ENCODE measurements at places on chromosomes 4 and X.
A peak's percentile ranks its signal among the peaks of the same experiment; 100 is the strongest.

DNA sequence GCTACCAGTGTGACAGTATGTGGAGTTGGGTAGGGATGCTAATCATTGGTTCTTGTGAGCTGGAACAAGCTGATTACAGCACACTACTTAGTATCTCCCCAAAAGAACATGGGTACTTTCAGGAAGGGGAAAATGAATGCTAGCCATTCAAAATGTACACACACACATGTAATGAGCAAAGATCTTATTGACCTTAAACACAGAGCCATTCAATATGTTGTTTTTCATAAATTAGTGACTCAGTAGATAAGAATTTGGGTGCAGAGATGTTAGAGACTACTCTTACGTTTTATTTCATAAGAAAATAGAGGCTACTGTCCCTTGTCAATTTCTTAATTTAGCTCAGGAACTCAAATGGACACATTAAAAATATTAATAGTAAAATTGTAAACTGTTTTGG lies 509.5 kb upstream of the ATOH1 start:
- no peak for DNase-seq

DNA sequence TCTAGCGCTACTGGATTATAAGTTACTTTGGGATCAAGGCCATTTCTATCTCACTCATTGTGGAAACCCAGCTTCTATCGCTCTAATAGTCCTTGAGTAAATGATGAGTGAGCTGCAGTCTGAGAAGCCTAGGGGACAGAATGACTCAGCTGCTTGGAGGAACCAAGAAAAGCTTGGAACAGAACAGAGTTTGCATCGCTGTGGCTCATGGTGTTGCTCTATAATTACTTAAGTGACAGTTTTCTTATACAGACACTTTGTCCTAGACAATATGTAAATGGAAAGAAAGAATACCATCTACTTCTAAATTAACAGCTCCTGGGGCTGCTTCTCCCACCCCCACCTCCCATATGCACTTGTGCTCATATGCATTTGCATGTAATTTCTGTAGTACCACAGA lies 156.9 kb downstream of the SLIT2 start:
- DNase-seq, result no peak

DNA sequence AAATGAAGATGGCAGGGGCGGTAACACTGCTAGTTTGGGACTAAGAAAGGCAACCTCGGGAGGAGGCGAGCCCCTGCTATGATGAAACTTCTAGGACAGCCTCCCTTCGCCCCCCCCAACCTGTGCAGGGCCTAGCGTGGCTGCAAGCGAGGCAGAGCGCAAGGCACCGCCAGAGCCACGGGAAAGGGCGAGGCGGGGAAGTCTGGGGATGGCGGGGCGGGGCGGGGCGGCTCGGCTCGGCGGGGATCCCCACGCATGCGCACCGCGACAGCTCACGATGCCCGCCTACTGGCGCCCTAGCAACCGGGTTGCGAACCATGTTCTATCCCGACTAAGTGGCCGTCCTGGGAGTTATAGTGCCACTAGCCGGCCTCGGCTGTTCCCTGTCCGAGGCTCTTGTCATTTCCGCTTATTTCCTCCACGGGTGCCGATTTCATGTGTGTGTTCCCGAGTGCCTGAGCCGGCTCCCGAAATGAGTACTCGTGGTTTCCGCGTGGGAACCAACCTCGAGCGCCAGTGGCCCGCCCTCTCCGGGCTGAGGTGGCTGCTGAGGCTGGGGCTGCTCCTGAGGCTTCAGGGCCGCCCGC lies 28.7 kb upstream of the RBMX start:
- DNase-seq, result peak; percentile 70

DNA sequence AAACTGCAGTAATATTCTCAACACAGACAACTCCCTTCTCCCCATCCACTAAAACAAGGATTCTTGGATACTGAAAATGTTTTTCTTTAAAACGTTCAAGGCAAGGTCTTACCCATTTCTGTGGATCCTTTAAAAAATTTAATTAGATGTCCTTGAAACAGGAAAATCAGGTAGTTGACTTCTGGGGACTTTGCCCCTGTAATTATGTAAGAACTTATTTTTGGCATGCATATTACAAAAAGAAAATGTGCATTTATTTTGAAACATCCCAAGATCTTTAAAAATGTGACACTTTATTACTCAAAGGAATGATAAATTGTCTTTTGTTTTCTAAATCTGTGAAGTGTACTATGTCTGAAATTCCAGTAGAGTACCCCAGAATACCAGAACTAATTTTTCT lies 25.8 kb downstream of the GUCY1B1 start:
- no peak for DNase-seq

DNA sequence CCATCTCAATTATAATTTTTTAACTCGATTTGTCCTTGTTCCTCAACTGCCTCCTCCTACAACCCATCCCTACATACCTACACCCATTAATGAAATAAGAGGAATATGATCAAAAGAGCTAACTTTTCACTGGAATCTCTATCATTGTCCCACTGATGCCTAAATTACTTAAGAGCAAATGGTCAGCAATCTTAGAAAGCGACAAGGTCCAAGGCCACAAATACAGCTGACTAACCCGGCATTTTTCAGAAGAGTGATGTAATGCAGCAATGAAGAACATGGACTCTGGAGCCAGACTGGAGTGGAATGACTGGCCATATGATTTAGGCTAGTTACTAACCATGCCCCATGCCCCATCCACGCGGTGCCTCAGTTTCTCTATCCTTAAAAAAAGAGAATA lies 56.2 kb downstream of the PPA2 start:
- no peak for DNase-seq

GRCh38 chrX:39814391-39814790 lies 283.4 kb downstream of the BCOR start:
- DNase-seq, result peak; percentile 28

GRCh38 chr4:104492183-104492771 lies 2.4 kb downstream of the CXXC4 start:
- DNase-seq, result peak; percentile 7

DNA sequence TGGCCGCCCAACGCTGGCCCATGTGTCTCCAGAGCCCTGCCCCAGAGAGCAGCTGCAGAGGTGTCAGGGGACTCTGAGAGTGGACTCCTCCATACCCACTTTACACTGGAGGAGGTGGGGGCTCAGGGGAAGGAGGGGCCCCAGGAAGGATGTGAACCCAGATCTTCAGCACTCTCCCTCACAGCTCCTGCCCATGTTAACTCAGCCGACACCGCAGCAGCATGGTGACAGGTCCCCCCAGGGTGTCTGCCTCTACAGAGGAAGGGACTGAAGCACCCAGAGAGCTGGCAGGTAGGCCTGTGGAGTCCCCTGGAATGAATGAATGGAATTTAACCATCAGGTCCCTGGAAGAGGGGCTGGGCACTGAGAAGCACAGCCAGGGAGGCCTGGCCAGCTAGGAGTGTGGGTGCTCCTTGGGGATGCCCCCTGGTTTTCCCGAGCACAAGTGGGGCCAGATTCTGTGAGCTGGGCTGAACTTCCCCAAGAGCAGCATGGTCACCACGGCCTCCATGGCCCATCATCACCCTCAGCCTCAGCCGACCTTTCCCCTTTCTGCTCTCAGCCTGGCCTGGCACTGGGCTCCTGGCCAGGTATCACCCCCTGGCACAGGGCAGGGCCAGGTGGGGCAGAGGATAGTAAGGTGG lies 21.9 kb downstream of the SH3BP2 start:
- no peak for DNase-seq

DNA sequence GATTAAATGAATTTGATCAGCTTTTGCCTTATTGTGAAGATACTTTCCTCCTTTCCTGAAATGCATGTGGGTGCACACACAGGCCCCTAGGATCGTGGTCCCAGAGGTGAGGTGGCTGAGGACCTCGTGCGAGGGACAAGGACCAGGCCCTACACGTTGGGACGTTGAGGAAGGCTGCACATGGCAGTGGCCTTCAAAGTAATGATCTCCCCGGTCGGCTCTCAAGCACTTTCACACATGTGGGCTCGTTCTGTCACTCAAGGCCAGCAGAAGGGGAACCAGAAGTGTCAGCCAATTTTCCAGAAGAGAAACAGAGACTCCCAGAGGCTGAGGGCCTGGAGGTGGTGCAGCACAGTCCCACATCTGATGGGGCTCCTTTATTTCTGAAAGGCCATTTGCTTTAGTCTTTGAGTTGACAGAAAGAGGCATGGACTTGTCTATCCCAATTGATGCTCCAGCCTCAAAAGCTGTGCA lies 196.8 kb downstream of the AFAP1 start:
- no peak for DNase-seq

GRCh38 chr4:155609455-155610059 lies 57.1 kb upstream of the GUCY1A1 start:
- DNase-seq, result no peak

GRCh38 chr4:108940149-108940548 lies 177.3 kb upstream of the ETNPPL start:
- no peak for DNase-seq

DNA sequence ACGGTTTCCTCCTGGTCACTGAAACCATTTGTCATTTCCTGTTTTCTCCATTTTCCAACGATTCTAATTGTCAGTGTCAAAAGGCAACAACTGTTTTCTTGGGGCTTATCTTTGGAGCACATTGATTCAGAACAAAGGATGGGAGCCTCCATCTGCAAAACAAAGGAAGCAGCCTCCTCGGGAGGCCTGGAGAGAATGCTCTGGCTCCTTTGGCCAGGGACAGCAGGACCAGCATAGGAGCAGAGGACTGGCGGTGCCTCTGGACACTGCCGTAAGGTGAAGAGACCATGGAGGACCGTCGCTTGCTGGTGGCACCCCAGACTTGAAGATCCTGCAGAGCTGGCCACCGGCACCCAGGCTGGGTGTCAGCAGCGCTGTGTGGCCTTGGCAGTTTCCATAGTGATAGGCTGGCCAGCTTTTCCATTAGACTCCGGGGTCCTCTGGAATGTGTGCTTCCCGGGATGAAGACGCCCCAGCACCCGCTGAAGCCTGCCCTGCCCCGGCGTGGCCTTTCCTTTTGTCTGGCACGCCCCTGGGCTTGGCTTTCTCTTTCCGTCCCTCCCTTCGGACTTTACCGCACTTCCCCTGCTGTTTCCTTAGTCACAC lies 61.1 kb upstream of the MTM1 start:
- no peak for DNase-seq

DNA sequence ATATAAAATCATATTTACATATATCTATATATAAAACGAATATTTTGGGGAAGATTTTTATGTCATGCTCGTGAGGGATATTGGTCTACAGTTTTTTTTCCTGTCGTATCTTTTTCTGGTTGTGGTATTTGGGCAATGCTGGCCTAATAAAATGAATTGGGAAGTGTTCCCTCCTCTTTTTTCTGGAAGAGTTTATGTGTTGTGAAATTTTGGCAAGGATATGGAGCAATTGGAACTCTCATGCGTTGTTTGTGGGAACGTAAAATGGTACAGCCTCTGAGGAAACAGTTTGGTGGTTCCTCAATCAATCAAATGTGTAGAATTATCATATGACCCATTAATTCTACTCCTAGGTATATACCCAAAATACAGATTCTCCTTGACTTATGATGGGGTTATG lies 69.8 kb downstream of the ZNF182 start:
- DNase-seq, result no peak

GRCh38 chr4:6116696-6117285 lies 83.6 kb downstream of the JAKMIP1 start:
- DNase-seq, result peak; percentile 2

- DNase-seq, result no peak
Measured at GRCh38 chr4:56067826-56068225, 119.1 kb downstream of the CEP135 start.

GRCh38 chr4:15525080-15525479 lies 55.4 kb downstream of the CC2D2A start:
- no peak for DNase-seq

DNA sequence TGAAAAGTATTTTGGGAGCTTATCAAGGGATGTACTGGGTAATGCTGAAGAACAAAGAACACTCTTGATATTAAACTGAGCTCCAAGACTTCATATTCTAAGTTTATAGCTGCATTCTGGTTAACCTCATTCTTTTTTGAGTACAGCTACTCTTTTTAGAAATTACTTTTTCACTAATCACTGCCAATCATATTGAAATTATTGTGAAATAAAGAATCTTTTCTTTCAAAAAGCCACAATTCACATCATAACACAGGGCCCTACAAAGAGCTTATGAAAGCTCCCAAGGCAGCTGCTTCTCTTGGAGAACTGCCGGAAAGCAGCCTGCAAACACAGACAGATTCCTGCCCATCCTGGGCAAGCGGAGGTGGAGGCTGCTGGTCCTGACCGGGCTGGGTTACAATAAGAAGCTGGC lies 121.4 kb downstream of the RNF150 start:
- DNase-seq, result no peak

DNA sequence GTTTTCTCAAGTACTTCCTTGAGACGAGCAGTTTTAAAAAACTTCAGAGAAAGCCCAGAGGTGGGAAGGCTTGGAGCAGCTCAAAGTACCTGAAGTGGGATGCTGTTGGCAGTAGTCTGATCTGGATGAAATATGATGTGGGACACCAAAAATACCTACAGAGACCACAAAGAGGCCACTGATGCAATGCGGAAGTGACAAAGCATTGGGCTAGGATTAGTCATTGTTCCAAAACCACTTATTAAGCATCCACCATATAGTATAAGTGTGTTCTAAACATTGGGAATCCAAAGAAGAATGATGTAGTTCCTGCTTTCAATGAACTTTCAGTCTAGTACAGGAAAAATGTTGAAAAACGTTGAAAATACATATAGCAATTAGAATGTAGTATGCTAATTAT lies 386.1 kb upstream of the CNKSR2 start:
- DNase-seq, result no peak

DNA sequence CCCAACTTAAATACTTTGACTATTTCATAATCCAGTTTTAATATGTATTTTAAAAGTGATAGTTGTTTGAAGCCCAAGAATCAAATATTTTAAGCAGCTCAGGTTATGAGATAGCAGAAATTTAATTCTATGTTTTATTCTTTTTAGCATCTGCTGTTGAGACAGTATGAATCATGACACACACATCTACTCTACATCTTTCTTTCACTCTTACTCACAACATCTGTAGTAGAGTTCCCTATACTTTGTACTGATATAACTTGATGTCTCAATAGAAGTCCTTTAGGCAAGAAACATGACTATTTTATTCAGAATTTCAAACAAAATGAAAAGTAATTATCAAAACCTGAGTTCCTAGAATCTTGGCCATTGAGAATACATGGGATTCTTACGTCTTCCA lies 187.9 kb upstream of the GNPDA2 start:
- no peak for DNase-seq

Measured in muscle of arm (tissue), 14 donors.